ENCODE measurements at places on chromosomes 7 and 10. TPM values are rescaled to one million over a fixed set of nuclear protein-coding genes. Genes with fewer than 3 reads are reported as not detected.

- DNase-seq: no peak
- H3K27me3 ChIP-seq: no peaks in the 10 kb centered on the region
- H3K36me3 ChIP-seq: no peaks in the 10 kb centered on the region
Measured at GRCh38 chr7:78746301-78746700, 707.2 kb downstream of the MAGI2 start.

GRCh38 chr7:27118580-27118979 is 12.0 kb downstream of the HOXA4 start:
- no peak for DNase-seq
- peaks cover 5% of the 10 kb centered on the region for H3K36me3 ChIP-seq
- H3K4me3 ChIP-seq: no peak overlapping the region
- no peak overlapping the region for H3K27ac ChIP-seq

DNA sequence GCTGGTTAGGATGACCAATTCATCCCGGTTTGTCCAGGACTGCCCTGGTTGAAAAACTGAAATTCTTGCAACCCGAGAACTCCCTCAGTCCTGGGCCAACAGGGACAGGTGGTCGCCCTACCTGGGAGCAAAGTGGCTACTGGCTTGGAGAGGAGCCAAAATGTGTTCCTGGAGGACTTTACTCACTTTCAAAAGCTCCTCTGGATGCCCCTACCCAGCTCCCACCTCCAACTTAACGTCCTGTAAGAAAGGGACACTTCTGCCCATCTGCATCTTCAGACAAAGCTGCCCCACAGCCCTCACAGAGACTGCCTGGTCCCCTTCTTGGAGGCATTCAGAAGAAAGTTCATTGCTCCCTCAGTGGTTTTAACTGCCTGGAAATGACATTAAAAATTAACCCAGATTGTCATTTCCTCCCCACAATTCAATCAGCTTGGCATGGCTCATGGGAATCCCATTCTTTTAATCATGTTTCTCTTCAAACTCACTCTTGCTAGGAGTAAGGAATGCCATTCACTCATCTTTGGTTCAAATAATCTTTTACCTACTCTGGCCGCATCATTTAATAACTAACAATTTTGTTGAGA is 24.0 kb upstream of the HSPA12A start:
- no peak overlapping the region for H3K27ac ChIP-seq
- no peak overlapping the region for H3K4me3 ChIP-seq
- H3K36me3 ChIP-seq: no peaks in the 10 kb centered on the region

DNA sequence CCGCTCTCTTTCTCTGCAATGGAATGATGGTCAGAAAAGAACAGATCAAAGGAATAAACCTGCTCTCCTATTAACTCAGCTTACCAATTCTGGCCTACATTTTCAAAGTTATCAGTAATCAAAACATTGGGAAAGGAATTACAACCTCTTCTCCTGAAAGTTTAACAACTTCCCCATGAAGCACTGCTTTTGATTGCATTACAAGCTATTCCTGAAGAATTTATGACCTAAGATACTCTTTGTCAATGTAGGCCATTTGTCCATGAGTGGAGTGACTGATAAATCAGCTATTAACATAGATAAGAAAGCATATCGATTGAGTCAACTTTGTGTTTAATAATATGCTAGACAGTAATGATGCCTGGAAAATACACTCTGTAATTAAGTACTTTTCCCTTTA is 271.7 kb upstream of the C7orf33 start:
- DNase-seq: no peak
- H3K27ac ChIP-seq: no peak overlapping the region
- H3K4me1 ChIP-seq: no peaks in the 10 kb centered on the region
- H3K27me3 ChIP-seq: no peaks in the 10 kb centered on the region

- H3K27ac ChIP-seq: peak overlapping the region; percentile 76
- DNase-seq: no peak
- H3K27me3 ChIP-seq: no peaks in the 10 kb centered on the region
- H3K4me3 ChIP-seq: peak overlapping the region; percentile 80
- H3K36me3 ChIP-seq: no peaks in the 10 kb centered on the region
Measured at GRCh38 chr10:87864496-87865059, 1.2 kb downstream of the PTEN start.

GRCh38 chr10:43453266-43453831 is 16.4 kb downstream of the ZNF487 start:
- H3K36me3 ChIP-seq: no peaks in the 10 kb centered on the region
- no peaks in the 10 kb centered on the region for H3K27me3 ChIP-seq
- peaks cover 43% of the 10 kb centered on the region for H3K4me1 ChIP-seq
- H3K4me3 ChIP-seq: no peak overlapping the region
- no peak for DNase-seq

DNA sequence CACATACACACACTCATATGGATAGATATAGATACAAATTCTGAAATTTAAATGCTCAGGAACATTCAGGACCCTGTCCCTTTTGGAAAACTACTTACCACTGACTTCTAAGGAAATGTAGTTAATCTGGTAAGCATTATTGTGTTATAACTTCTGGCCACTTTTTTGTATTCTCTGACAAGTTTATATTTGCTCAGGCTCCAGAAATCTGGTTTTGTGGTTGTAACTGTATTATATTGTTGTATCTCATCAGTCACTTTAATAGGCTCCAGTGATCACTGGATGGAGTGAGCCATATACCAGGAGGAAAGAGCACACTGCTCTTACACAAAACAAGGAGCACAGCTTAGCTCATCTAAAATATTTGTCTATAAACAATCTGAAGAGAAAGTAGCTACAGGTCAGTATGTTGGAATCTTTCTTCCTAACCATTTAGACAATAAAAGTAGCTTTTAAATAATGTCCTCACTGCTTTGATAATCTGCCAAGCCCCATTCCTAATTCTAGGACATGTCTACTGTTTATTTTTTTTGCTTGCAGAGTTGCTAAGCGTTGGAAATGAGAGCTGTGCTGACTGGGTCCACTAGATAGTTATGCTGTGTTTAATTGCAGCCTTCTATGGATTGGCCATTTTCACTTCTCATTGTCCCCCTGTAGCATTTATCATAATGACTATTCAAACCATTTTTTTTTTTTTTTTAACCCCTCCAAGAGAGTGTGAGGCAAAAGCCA is 43.8 kb downstream of the SMNDC1 start:
- H3K27ac ChIP-seq: no peak overlapping the region
- no peaks in the 10 kb centered on the region for H3K36me3 ChIP-seq
- H3K4me1 ChIP-seq: no peaks in the 10 kb centered on the region
- DNase-seq: no peak
- H3K4me3 ChIP-seq: no peak overlapping the region
- no peaks in the 10 kb centered on the region for H3K27me3 ChIP-seq

- no peak overlapping the region for H3K27ac ChIP-seq
- H3K36me3 ChIP-seq: no peaks in the 10 kb centered on the region
- no peaks in the 10 kb centered on the region for H3K27me3 ChIP-seq
- H3K4me1 ChIP-seq: no peaks in the 10 kb centered on the region
- DNase-seq: no peak
- no peak overlapping the region for H3K4me3 ChIP-seq
Measured at GRCh38 chr7:95527776-95528250, 42.1 kb downstream of the ASB4 start.

GRCh38 chr7:117892821-117893220 is 19.6 kb upstream of the CTTNBP2 start:
- no peaks in the 10 kb centered on the region for H3K27me3 ChIP-seq
- no peaks in the 10 kb centered on the region for H3K36me3 ChIP-seq
- no peak overlapping the region for H3K27ac ChIP-seq
- no peak for DNase-seq
- H3K4me3 ChIP-seq: no peak overlapping the region

DNA sequence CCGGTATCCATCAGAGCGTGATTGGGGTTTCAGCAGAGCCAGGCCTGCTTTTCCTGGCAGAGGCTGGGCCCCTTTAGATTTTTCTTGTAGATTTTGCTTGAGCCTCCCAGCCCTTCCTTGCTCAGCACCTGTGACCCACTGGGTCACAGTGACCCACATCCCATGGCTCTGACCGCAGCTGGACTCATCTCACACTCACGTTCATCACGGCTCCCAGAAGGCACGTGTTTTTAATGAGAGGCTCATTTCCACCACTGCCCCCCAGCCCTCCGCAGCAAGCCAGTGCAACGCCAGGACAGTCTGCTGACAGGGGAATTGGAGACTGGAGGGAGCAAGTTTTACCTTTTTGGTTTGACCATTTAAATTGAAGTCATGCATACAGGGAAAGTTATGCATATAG is 155.7 kb downstream of the CUX1 start:
- no peak overlapping the region for H3K4me3 ChIP-seq
- H3K4me1 ChIP-seq: no peaks in the 10 kb centered on the region
- no peak for DNase-seq
- H3K27ac ChIP-seq: no peak overlapping the region
- H3K36me3 ChIP-seq: no peaks in the 10 kb centered on the region

DNA sequence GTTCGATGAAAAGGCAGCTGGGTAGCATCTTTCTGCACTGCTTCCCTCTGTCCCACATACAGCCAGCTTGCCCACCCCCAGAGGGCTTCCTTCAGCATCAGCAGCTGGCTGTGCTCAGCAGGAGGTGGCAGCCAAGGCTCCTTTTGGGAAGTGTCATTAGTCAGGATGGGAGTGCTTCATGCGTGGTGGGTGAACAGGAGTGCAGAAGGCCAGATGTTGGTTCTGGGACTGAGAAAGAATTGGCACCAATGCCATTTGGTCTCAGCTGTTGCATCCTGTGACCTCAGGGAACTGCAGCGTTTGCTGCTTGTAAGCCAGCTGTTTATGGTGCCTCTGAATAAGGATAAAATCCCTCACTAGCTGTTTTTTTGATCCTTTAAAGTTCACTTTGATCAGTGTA is 131.1 kb upstream of the SORCS3 start:
- no peaks in the 10 kb centered on the region for H3K36me3 ChIP-seq
- no peak overlapping the region for H3K27ac ChIP-seq
- H3K4me3 ChIP-seq: no peak overlapping the region
- DNase-seq: no peak
- peaks cover 2% of the 10 kb centered on the region for H3K27me3 ChIP-seq
- no peaks in the 10 kb centered on the region for H3K4me1 ChIP-seq

GRCh38 chr10:1709161-1709560 is 28.2 kb downstream of the ADARB2 start:
- no peak overlapping the region for H3K4me3 ChIP-seq
- H3K27ac ChIP-seq: no peak overlapping the region
- H3K27me3 ChIP-seq: no peaks in the 10 kb centered on the region
- H3K36me3 ChIP-seq: no peaks in the 10 kb centered on the region

DNA sequence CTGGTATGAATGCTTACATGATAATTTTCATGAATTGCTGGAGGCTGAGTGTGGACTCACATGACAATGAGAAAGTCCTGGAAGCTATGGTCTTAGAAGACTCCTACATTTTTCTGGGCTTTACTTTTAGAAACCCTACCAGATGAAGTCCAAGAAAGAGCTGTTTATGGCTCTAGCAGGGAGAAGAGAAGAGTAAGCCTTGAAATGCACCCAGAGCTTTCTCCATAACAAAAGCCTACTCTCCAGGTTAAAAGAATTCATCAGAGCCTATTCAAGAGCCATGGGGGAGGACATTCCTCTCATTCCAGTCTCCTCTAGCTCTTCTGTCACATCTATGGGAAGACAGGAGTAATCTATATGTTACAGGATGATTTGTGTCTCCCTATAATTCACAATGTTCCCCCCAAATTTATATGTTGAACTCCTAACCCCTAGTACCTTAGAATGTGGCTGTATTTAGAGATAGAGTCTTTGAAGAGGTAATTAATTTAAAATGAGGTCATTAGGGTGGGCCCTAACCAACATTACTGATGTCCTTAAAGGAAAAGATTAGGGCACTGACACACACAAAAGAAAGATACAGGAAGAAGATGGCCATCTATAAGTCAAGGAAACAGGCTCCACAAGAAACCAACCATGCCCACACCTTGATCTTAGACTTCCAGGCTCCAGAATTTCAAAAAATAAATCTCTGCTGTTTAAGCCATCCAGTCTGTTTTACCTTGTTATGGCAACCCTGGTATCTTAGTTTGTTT is 193.8 kb upstream of the PTER start:
- no peaks in the 10 kb centered on the region for H3K4me1 ChIP-seq
- no peaks in the 10 kb centered on the region for H3K36me3 ChIP-seq
- no peak overlapping the region for H3K27ac ChIP-seq
- DNase-seq: no peak

DNA sequence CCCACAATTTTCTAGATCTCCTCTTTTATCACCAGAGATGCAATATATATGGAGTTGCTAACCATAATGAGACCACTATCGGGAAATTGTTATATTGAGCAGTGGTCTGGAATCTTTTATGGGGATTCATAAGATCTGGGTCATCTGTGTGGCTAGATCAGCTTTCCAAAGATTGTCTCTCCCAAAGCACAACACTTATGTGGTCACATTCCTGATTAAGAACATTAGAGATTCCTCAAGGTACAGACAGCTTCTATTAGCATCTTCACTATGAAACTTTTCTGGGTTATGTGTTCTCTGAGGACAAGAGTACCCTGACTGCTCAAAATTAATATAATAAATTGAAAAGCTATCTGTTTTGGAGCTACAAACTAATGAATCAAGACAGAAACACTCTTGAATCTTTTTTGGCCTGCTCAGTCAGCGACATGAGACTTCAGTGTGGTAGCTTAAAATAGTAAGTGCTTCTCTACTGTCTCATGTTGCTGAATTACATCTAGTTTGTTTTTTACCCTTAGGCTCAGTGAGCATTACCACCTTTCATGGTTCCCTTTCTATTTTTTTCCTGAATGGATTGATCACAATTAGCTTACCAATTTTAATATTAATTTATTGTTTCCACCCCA is 42.6 kb upstream of the STRIP2 start:
- H3K36me3 ChIP-seq: peaks cover 4% of the 10 kb centered on the region
- H3K27me3 ChIP-seq: no peaks in the 10 kb centered on the region

DNA sequence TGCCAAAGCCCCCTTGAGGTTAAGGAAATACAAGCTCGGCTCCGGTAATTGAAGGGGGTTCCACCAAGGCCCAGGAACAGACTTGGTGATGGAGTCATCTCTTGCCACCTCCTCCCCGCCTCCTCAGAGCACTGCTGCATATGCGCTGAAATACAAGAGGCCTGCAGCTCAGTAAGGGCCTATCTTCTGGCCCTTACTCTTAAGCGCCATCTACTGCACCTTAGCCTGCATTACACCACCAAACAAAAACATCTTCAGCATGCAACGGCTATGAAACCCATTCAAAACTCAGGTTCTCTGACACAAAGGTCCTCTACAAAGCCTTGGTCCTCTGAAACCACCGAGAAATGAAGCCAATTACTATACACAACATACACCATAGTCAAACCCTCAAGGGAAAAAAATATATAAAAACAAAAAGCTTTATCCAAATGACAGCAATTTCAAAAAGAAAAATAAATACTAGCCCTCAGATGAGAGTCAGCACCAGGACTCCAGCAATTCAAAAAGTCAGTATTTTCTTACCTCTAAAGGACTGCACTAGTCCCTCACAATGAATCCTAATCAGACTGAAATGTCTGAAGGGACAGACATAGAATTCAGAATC is 176.8 kb upstream of the TBX20 start:
- no peaks in the 10 kb centered on the region for H3K36me3 ChIP-seq
- DNase-seq: no peak
- H3K27me3 ChIP-seq: no peaks in the 10 kb centered on the region
- H3K4me1 ChIP-seq: no peaks in the 10 kb centered on the region

SLC26A3 gene
- not detected for polyA plus RNA-seq

PDE6C gene
- not detected for polyA plus RNA-seq

CXCL12 gene
- polyA plus RNA-seq: not detected

PPRC1 gene
- polyA plus RNA-seq: 31.0 TPM

CASTOR2 gene
- 1.3 TPM for polyA plus RNA-seq

PRLHR gene
- not detected for polyA plus RNA-seq

PKD1L1 gene
- polyA plus RNA-seq: 0.01 TPM

CUBN gene
- 0.07 TPM for polyA plus RNA-seq

GRM8 gene
- polyA plus RNA-seq: not detected

DDC gene
- not detected for polyA plus RNA-seq

Data from keratinocyte (primary cell).